ENCODE measurements at places on chromosomes 6 and 20.

- no peak for DNase-seq
These were observed 120.4 kb upstream of the GGTLC1 start for GRCh38 chr20:24109008-24109407.

- DNase-seq: no peak
These were observed 36.8 kb downstream of the TSPYL4 start for GRCh38 chr6:116217069-116217468.

DNA sequence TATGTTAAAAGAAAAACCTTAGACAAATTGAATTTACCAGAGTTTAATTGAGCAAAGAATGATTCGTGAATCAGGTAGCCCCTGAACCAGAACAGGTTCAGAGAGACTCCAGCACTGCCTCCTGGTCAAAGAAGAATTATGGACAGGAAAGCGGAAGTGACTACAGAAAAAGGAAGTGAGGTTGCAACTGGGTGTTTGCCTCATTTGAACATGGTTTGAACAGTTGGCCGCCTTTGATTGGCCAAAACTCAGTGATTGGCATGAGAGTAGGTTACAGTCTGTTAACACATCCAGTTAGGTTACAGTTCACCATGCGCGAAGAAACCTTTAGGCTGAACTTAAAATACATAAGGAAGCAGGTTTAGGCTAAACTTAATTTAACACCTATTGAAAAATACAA, 248.8 kb downstream of the TFAP2A start:
- DNase-seq: no peak

GRCh38 chr6:79072640-79073181, 5.3 kb downstream of the PHIP start:
- no peak for DNase-seq

GRCh38 chr6:39599341-39599740, 125.9 kb downstream of the KIF6 start:
- DNase-seq: no peak

DNA sequence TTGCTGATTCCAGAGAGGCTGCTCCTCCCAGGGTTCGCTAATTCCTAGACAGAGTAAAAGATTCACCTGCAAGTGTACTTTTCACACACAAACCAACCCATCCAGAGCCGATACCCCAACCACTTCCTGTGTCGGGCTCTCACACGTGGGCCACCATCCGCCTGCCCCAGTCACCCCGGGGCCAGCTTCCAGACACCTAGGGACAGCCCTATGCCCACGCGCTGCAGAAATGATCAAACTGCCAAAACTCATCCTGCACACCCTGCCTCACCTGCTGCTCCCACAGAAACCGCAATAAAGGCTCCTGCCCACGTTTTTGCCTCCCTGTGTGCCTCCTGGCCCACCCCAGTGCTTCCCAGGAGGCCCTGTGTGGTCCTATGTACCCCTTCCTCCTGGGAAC, 59.5 kb downstream of the PSMG4 start:
- DNase-seq: no peak

- no peak for DNase-seq
These were observed 27.3 kb downstream of the COL21A1 start for GRCh38 chr6:56220078-56220477.

DNA sequence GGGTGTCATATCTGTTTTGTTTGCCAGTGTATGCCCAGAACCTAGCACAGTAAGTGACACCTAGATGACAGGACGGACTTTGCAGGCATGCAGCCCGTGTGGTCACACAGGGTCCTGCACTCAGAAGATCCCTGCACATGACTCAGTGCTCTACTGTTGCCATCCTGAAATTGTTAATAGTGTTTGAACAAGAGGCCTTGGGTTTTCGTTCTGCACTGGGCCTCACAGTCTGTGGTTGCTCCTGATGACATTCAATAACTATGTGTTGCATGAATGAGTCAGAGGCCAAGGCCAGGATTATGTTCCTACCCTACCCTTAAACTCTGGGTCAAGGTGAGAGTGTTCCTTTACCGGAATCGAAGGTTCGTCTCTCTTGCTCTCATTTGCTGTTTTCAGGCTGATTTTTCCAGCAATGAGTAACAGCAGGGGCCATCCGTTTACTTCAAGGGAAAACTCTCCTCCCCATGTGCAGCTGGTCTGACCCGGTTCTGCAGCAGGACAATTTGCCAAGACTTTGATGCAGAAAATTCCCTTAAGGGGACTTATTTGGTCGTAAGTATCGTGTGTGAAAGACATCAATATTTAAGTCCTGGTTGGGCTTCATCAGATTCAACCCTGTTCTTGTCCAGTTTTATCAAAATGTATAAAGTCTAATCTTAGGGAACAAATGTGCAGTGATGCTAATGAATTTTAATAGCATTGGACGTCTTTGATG, 13.0 kb upstream of the PFDN4 start:
- DNase-seq: no peak

GRCh38 chr6:154457881-154458284, 52.6 kb downstream of the CNKSR3 start:
- no peak for DNase-seq

- DNase-seq: no peak
These were observed 107.9 kb upstream of the PREP start for GRCh38 chr6:105510746-105511145.

DNA sequence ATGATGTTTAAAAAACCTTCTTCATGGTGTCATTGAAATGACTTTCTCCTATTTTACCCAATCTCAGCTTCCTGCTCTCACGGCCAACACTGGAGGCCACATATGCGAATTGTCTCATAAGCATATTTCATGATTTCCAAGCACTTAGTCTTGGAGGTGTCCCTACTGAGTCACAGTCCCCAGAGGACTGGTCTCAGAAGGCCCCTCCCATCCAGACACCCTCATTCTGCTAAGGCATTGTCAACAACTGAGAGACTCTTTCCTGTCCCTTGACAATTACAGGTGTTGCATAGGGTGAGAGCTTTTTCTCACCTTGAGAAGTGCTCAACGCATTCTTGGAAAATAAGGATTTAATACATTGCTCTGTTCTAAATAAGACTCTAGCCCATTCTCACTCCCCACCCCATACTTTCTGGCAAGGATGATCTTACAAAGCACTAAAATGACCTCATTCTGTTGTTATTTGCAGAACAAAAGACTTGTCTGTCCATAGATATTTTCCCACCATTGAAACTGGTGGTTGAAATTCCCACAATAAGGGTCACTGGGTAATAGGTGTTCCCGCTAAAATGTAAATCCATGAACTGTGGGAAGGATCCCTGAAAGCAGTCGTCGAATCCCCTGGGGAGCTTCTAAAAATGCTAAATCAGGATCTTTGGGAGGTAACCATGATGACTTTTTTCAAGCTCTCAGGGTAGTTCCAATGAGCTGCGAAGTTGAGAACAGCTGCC, 32.3 kb upstream of the SLC22A23 start:
- no peak for DNase-seq

DNA sequence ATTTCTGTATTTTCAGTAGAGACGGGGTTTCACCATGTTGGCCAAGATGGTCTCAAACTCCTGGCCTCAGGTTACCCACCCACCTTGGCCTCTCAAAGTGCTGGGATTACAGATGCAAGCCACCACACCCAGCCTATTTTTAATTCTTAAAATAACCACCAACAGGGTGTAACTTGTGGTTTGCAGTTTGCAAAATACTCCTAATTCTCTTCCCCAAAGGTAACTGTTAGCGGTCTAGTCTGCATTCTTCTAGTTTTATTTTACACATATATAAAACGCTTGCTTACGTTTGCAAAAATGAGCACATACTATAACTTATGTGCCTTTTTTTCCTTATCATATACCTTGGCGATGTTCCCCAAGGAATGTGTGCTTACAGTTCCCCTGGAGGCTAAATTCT, 25.6 kb upstream of the CHMP4B start:
- DNase-seq: no peak

DNA sequence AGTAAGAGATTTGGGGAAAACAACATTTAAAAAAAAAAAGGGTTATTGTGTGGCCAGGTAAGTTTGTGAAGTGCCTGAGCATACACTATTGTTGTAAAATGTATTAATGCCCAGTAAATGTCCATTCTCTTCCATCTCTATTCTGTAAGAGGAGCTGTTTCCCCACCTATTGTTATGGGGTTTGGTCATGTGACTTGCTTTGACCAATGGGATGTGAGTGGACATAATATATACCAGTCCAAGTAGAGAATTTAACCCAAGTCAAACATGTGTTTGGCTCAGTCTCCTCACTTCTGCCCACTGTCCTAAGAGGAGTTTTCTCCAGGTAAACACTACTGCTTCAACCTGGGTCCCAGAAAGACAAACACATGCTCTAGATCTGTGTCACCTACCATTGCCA, 377.1 kb downstream of the FOXA2 start:
- no peak for DNase-seq
